HuH-7.5 (cell line): ENCODE measurements at places on chromosomes 5 and 9.

- no peak for DNase-seq
Observed at GRCh38 chr5:148920646-148921288, 94.4 kb downstream of the ADRB2 start.

DNA sequence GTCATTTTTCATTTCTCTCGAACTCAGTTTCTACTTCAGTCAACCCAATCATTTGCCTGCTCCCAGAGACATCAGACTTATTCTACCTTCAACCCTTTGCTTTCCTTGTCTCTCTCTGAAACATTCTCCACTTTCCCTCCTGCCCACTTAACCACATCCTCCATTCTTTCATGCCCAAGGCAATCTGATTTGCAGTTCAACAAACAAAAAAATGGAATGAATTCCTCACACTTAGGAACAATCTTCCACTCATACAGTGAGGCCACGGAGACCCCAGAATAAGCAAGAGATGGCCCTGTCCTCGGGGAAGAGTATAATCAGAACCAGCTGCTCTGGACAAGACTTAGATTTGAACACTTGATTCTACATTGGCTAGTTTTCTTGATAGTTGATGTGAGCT lies 180.5 kb downstream of the RFK start:
- no peak for DNase-seq

GRCh38 chr5:56078278-56079156 lies 83.8 kb upstream of the IL6ST start:
- no peak for DNase-seq

DNA sequence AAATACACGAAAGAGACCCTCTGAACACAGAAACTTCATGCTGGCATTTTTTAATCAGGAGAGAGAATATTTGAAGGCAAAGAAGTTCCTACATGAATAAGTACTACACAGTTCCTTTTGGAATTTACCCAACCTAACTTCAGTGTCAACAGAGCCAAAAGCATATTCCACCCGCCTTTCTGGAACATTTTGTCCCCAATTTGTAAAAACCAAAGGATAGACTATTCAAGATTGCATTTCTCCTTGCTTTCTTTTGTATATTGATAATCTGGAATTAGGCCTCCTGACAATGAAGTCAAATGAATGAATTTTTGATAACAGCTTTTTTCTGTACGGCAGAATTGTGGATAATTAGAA lies 39.4 kb upstream of the TRAF1 start:
- DNase-seq: no peak

- DNase-seq: no peak
Observed at GRCh38 chr9:135209852-135210251, 122.4 kb downstream of the OLFM1 start.

- no peak for DNase-seq
Observed at GRCh38 chr9:128587453-128587852, 35.1 kb downstream of the SPTAN1 start.
